ENCODE measurements at places on chromosomes 7 and 10.

DNA sequence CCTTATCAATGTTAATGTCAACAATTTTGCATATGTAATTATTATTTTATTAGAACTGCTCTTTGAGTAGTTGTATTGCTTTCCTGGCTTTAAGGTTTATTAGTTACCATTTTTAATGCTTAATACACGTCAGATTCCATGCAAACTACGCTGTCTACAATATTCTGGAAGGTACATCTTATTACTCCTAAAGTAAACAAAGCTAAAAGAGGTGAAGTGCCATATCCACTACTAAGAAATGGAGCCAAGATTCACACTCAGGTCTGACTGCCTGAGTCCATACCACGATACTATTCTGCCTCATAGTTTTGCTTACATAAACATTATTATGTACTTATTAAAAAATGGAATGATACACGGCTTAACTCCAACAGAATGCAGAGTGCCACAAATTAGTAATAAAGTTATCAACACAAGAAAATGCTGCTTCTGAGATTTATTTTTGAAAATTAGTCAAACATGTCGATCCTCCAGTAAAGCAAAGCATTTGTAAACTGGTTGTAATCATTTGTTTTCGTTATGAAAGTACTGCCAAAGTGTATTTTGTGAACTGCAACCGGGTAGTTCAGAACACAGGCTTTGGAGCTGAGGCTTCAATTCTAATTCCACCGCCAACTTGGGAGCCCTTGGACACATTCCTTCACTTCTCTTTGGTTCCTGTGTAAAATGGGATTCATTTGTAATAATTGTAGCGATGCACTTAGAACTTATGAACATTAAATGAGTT is 1.1 kb upstream of the DMTF1 start:
- H3K4me1 ChIP-seq = no peaks in the 10 kb centered on the region
- H3K4me3 ChIP-seq = peak overlapping the region; percentile 85
- H3K36me3 ChIP-seq = no peaks in the 10 kb centered on the region

- peaks cover 2% of the 10 kb centered on the region for H3K27me3 ChIP-seq
- H3K4me3 ChIP-seq = no peak overlapping the region
- no peaks in the 10 kb centered on the region for H3K36me3 ChIP-seq
- no peak for DNase-seq
- no peaks in the 10 kb centered on the region for H3K4me1 ChIP-seq
Observed at GRCh38 chr7:68571286-68571685, 1027.0 kb upstream of the AUTS2 start.

- H3K36me3 ChIP-seq = no peaks in the 10 kb centered on the region
- no peaks in the 10 kb centered on the region for H3K27me3 ChIP-seq
- no peak overlapping the region for H3K4me3 ChIP-seq
- H3K4me1 ChIP-seq = no peaks in the 10 kb centered on the region
Observed at GRCh38 chr10:108166401-108166800, 1001.9 kb upstream of the SORCS1 start.

GRCh38 chr7:7257899-7258692 is 75.8 kb downstream of the C1GALT1 start:
- H3K27ac ChIP-seq = no peak overlapping the region
- no peaks in the 10 kb centered on the region for H3K36me3 ChIP-seq
- H3K27me3 ChIP-seq = no peaks in the 10 kb centered on the region
- H3K4me1 ChIP-seq = no peaks in the 10 kb centered on the region

DNA sequence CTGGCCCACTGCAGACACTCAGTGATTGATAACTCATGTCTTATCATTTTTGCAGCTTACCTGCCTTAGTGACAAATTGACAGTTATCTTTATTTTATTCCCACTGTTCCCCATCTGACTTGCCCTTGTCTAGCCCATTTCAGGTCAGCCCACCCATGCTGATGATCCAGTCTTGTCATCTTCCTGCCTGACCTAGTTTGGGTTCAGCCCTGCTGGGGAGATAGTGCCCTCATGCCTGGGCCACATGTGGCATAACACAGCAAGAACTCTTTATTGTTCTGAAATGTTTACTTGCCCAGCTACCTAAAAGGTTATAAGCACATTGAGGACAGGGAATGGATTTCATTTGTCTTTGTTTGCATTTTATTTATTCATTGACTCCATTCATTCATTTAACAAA is 75.6 kb downstream of the ENTPD1 start:
- DNase-seq = no peak
- no peaks in the 10 kb centered on the region for H3K36me3 ChIP-seq
- no peaks in the 10 kb centered on the region for H3K27me3 ChIP-seq

- H3K27me3 ChIP-seq = no peaks in the 10 kb centered on the region
- DNase-seq = no peak
- no peak overlapping the region for H3K27ac ChIP-seq
- no peak overlapping the region for H3K4me3 ChIP-seq
Observed at GRCh38 chr10:97157578-97158095, 28.1 kb downstream of the SLIT1 start.

- H3K4me3 ChIP-seq = no peak overlapping the region
- H3K4me1 ChIP-seq = no peaks in the 10 kb centered on the region
- no peak overlapping the region for H3K27ac ChIP-seq
- no peak for DNase-seq
- H3K27me3 ChIP-seq = no peaks in the 10 kb centered on the region
- H3K36me3 ChIP-seq = no peaks in the 10 kb centered on the region
Observed at GRCh38 chr7:98354511-98355249, 46.2 kb downstream of the BAIAP2L1 start.

- H3K4me3 ChIP-seq = no peak overlapping the region
- no peak for DNase-seq
- H3K27ac ChIP-seq = no peak overlapping the region
- H3K4me1 ChIP-seq = no peaks in the 10 kb centered on the region
Observed at GRCh38 chr7:21508538-21508937, 34.3 kb upstream of the DNAH11 start.

- DNase-seq = no peak
- peaks cover 5% of the 10 kb centered on the region for H3K4me1 ChIP-seq
- H3K4me3 ChIP-seq = no peak overlapping the region
- no peaks in the 10 kb centered on the region for H3K36me3 ChIP-seq
- no peaks in the 10 kb centered on the region for H3K27me3 ChIP-seq
Observed at GRCh38 chr10:70186571-70186970, 16.3 kb upstream of the SAR1A start.

DNA sequence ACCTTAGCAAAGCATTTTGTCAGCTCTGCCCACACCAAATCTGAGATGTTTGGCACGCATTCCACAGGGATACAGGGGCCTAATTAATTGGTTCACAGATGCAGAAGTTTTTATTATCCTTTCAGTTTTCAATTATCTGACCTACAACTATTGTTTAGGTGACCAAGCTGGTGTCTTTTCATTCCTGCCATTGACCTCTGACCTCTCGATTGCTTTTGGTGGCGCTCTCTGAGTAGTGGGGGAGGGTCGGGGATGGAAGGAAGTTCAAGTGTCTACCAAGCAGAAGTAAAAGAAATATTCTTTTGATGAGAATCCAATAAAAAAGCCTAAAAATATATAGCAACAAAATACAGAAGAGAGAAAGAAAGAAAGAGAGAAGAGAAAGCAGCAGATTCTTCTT is 28.8 kb upstream of the KDM7A start:
- no peak overlapping the region for H3K4me3 ChIP-seq
- H3K27me3 ChIP-seq = no peaks in the 10 kb centered on the region
- no peak overlapping the region for H3K27ac ChIP-seq
- no peak for DNase-seq
- peaks cover 3% of the 10 kb centered on the region for H3K4me1 ChIP-seq
- H3K36me3 ChIP-seq = no peaks in the 10 kb centered on the region

DNA sequence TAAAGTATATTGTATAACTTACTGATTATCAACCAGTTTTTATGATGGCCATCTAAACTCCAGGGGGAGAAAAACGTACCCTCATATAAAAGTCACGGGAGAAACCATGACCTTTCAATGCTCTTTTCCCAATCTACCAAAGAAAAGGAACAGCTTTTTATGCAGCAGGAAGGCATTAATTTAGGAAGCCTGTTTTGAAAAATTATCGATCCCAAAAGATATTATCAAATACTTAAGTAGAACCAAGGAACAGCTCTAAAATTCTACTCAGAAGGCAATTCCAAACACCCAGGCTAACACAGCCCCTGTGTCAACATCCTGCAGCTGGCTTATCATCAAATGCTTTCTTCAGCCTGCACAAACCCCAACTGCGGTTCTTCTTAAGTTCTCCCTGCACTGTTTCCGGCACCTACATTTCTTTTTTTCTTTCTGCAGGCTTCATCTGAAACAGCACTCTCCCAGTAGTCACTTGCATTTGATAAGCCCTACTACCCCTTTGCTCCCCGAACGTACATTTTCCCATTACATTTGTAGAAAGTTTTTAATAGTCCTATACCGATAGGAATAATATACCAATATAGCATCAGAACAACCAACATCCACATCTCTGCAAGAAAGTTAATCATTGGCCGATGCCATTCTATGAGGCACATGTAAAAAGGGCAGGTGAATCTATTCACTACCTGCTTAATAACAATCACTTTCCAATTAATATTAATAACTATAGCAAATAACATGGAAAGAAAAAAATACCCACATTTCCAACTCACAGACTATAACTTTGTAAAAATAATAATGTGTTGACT is 47.9 kb downstream of the PIP4K2A start:
- DNase-seq = no peak
- no peaks in the 10 kb centered on the region for H3K27me3 ChIP-seq
- peaks cover 3% of the 10 kb centered on the region for H3K4me1 ChIP-seq
- H3K27ac ChIP-seq = no peak overlapping the region
- no peaks in the 10 kb centered on the region for H3K36me3 ChIP-seq

GRCh38 chr10:129710510-129710847 is 243.4 kb downstream of the MGMT start:
- no peak overlapping the region for H3K27ac ChIP-seq
- H3K36me3 ChIP-seq = peaks cover 7% of the 10 kb centered on the region
- DNase-seq = no peak
- H3K27me3 ChIP-seq = no peaks in the 10 kb centered on the region
- peaks cover 13% of the 10 kb centered on the region for H3K4me1 ChIP-seq

- no peaks in the 10 kb centered on the region for H3K27me3 ChIP-seq
- H3K27ac ChIP-seq = no peak overlapping the region
- no peak overlapping the region for H3K4me3 ChIP-seq
- no peaks in the 10 kb centered on the region for H3K36me3 ChIP-seq
- H3K4me1 ChIP-seq = no peaks in the 10 kb centered on the region
Observed at GRCh38 chr10:15881542-15881941, 21.2 kb upstream of the MINDY3 start.

GRCh38 chr7:55366461-55367070 is 1.4 kb downstream of the LANCL2 start:
- H3K27me3 ChIP-seq = no peaks in the 10 kb centered on the region
- peaks cover 9% of the 10 kb centered on the region for H3K4me1 ChIP-seq
- H3K36me3 ChIP-seq = no peaks in the 10 kb centered on the region
- peak overlapping the region; percentile 94 for H3K4me3 ChIP-seq
- no peak for DNase-seq
- H3K27ac ChIP-seq = peak overlapping the region; percentile 95

DNA sequence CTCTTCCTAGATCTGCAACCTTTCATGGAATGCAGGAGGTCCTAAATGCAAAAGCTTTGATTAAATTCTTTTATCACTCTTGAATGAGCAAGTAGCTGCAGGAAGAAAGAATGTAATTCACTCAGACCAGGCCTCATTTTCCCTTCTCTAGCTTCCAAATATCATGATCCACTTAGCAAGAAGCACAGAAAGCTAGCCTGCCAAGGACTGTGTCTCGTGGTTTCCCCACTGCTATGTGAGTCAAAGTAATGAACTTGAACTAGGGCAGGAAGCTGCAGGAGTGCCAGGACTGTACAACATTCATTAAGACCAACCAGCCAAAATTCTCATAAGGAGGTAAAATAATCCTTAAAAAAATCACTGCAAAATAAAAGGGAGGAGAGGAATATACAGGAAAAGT is 379.2 kb downstream of the CALN1 start:
- no peak overlapping the region for H3K4me3 ChIP-seq
- DNase-seq = no peak
- no peaks in the 10 kb centered on the region for H3K27me3 ChIP-seq

GRCh38 chr7:46145412-46145811 is 224.3 kb upstream of the IGFBP3 start:
- no peaks in the 10 kb centered on the region for H3K36me3 ChIP-seq
- H3K4me1 ChIP-seq = no peaks in the 10 kb centered on the region
- no peak overlapping the region for H3K27ac ChIP-seq
- DNase-seq = no peak

- no peaks in the 10 kb centered on the region for H3K4me1 ChIP-seq
- no peaks in the 10 kb centered on the region for H3K36me3 ChIP-seq
- no peak overlapping the region for H3K4me3 ChIP-seq
- H3K27ac ChIP-seq = peak overlapping the region; percentile 43
- DNase-seq = no peak
Observed at GRCh38 chr10:126153711-126154628, 234.3 kb downstream of the ADAM12 start.

DNA sequence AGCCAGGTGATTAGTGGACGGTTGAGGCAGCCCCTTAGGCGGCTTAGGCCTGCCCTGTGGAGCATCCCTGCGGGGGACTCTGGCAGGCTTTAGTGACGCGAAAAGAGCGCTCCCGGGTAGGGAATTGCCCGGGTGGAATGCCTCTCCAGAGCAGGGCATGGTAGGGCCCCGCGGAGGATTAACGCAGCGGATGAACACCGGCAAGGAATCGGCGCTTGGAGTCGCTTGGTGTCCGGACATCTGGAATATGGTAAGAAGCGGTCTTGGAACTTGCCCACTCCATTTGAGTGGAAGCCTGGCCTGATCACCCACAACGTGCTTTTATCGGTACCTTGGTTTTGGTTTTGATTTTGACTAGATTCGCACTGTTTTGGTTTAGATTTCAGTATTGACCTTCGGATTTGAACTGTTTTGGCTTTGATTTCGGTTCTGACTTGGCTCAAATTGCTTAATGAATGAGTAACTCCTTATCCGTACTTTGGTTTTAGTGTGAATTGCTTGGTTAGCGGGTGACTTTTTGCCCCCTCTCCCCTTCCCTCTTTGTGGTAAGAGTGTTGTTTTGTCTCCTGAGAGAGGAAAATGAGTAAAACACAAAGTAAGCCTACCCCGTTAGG is 24.2 kb upstream of the CHST3 start:
- no peak for DNase-seq
- H3K4me1 ChIP-seq = no peaks in the 10 kb centered on the region
- no peak overlapping the region for H3K27ac ChIP-seq
- no peak overlapping the region for H3K4me3 ChIP-seq
- H3K27me3 ChIP-seq = no peaks in the 10 kb centered on the region

DNA sequence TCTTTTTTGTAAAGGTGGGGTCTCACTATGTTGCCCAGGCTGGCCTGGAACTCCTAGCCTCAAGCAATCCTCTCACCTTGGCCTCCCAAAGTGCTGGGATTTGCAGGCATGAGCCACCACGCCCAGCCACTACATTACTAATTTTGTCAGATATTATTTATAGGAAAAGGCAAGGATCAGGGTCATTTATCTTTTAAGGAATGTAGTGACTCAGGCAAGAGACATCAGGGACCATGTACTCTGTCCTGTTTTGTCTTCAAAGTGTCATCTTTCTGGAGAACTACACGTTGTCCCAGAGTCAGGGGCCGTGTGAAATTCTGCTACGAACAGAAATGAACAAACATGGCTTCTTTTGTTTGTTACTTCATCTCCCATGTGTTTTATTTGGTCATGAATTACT is 105.3 kb downstream of the NPTX2 start:
- H3K27me3 ChIP-seq = no peaks in the 10 kb centered on the region
- H3K4me3 ChIP-seq = no peak overlapping the region
- H3K4me1 ChIP-seq = no peaks in the 10 kb centered on the region
- no peak overlapping the region for H3K27ac ChIP-seq
- H3K36me3 ChIP-seq = no peaks in the 10 kb centered on the region

Data from spinal cord (tissue), 10 donors.